Articular chondrocyte of knee joint (primary cell): ENCODE measurements at places on chromosomes 16 and 17. TPM values are rescaled to one million over a fixed set of nuclear protein-coding genes. Genes with fewer than 3 reads are reported as not detected.

KREMEN2 gene
- total RNA-seq = not detected in 2 replicates

INCA1 gene
- 0.22 and 0.39 TPM in 2 replicates for total RNA-seq

SLC13A2 gene
- total RNA-seq = not detected in 2 replicates

CCL1 gene
- total RNA-seq = not detected in 2 replicates

GFAP gene
- 0.65 and 0.76 TPM in 2 replicates for total RNA-seq

DNAH17 gene
- not detected in 2 replicates for total RNA-seq

MFAP4 gene
- total RNA-seq = 3.7 and 6.8 TPM in 2 replicates

TBKBP1 gene
- total RNA-seq = 11.1 and 12.5 TPM in 2 replicates

SPDYE4 gene
- not detected in 2 replicates for total RNA-seq

TMC6 gene
- 0.86 and 1.3 TPM in 2 replicates for total RNA-seq

GSG1L gene
- not detected in 2 replicates for total RNA-seq
